Frontal cortex (tissue), 4 donors: ENCODE measurements at places on chromosomes 2 and 18.

- no peak for DNase-seq
Observed at GRCh38 chr18:55510809-55511208, 77.2 kb downstream of the TCF4 start.

GRCh38 chr2:68556381-68556780 lies 87.0 kb upstream of the PROKR1 start:
- DNase-seq, result no peak

GRCh38 chr18:60668583-60668982 lies 296.0 kb upstream of the MC4R start:
- DNase-seq, result no peak

DNA sequence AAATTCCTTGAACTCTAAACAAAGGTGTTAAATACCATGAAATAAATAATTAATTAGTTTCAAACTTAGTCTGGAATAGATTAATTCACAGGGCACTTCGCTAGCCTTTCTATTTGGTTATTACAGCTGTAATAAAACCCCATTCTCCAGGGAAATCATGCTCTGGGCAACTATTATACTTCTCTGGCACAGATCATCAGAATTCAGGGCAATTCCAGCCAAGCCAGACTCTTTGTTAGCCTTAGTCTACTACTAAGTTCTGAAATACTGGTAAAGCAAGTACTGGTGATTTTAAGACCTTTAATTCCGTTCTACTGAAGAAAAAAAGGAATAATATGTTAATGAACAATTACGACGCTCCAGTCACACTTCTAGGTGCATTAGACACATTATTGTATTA lies 123.4 kb upstream of the PDE1A start:
- DNase-seq, result no peak

DNA sequence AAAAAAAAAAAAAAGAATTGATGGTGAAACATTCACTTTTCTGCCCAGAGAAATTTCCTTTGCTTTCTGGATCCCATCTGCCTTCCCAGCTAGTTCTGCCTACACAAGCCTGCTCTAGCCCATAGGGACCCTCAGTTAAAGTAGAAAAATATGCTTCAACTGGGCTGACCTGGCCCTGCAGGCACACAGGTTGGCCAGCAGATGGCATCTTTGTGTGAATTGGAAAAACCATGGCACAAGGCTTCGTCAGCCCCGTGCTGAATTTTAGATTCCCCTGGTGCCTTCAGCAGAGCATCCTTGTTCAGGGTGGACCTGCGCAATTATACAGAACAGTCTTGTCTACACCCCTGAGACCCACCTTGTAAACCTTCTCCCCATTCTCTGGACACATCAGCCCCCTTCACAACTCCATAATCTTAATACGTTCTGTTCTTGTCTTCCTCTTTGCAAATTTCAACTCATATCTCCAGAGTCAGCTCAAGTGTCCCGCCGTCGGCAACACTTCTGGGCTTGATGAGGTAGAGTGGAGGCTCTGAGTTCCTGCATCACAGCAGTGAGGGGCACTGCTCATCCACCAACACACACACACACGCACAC lies 114.5 kb downstream of the INSIG2 start:
- no peak for DNase-seq

GRCh38 chr2:180524499-180524898 lies 455.9 kb upstream of the UBE2E3 start:
- DNase-seq, result no peak

- no peak for DNase-seq
Observed at GRCh38 chr2:98374286-98374685, 28.0 kb downstream of the CNGA3 start.

DNA sequence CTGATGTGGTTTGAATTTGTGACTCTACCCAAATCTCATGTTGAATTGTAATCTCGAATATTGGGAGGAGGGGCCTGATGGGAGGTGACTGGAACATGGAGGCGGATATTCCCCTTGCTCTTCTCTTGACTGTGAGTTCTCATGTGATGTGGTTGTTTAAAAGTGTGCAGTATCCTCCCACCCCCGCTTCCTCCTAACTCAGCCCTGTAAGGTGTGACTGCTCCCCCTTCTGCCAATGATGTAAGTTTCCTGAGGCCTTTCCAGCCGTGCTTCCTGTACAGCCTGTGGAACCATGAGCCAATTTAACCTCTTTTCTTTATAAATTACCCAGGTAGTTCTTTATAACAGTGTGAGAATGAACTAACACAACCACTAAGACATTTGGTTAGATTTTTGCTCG lies 458.4 kb downstream of the THSD7B start:
- DNase-seq, result no peak

GRCh38 chr2:105294046-105294445 lies 35.5 kb downstream of the TGFBRAP1 start:
- DNase-seq, result no peak

- DNase-seq, result no peak
Observed at GRCh38 chr2:30777661-30778505, 29.4 kb downstream of the CAPN13 start.

GRCh38 chr2:197573608-197574007 lies 57.7 kb downstream of the MOB4 start:
- no peak for DNase-seq

- no peak for DNase-seq
Observed at GRCh38 chr2:108579623-108580022, 45.4 kb downstream of the LIMS1 start.

- no peak for DNase-seq
Observed at GRCh38 chr2:112614201-112614840, 29.9 kb downstream of the CHCHD5 start.

- no peak for DNase-seq
Observed at GRCh38 chr2:1645761-1646476, 98.4 kb downstream of the PXDN start.

DNA sequence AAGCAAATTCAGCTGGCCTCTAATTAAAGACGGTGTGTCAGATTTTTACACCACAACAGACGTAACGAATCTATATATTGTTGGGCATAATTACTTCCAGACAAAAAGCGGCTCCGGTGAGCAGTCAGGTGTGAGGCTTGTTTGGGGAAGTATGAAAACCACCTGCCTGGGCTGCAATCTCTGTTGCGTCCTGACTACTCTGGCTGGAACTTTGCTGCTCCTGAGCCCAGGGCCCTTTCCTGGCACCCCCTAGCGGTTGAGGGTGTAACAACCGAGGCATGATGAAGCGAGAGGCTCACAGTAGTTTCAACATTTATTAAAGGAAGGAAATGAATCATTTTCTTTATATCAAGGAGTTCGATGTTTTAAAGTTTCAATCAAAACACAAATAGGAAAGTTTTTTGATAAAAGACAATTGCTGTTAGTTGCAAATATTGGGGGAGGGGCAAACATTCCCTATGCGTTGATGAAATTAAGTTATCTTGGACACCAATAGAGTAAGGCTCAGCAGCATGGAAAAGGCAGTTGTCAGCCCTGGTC lies 10.6 kb upstream of the ITGB6 start:
- no peak for DNase-seq
